Pulmonary artery endothelial cell (primary cell): ENCODE measurements at places on chromosomes 6 and 20.

GRCh38 chr20:4605166-4605565, 116.5 kb upstream of the PRND start:
- no peak for DNase-seq

DNA sequence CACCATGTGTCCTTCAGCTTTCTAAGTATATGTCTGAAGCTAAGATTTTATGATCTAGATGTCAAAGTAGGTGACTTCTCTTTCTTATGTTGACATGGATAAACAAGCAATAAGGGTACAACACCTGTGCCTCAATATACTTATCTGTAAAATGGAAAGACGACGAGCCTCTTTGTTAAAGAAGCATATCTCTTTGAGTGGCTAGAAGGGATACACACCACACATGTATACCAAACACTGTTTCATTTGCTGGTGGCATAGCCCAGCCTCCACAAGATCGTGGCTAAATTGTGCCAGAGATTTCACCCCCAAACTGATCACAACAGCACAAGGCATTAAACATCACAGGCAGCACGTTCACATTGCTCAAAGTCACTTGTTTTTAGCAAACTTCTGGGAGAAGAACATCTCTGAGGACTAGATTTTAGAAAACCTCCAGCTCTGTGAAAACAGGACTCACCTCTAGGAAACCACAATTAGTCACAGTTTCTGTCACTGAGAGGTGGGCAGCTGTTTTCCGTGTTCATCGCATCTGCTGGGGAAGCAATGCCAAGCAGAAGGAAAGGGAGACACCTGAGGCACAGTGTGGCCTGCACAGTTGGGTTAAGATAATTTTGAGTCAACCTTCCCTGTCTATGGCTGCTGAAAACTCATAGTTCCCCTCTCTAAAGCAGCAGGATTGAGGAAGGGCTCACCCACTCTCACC, 263.0 kb upstream of the PLCB4 start:
- DNase-seq, result no peak

DNA sequence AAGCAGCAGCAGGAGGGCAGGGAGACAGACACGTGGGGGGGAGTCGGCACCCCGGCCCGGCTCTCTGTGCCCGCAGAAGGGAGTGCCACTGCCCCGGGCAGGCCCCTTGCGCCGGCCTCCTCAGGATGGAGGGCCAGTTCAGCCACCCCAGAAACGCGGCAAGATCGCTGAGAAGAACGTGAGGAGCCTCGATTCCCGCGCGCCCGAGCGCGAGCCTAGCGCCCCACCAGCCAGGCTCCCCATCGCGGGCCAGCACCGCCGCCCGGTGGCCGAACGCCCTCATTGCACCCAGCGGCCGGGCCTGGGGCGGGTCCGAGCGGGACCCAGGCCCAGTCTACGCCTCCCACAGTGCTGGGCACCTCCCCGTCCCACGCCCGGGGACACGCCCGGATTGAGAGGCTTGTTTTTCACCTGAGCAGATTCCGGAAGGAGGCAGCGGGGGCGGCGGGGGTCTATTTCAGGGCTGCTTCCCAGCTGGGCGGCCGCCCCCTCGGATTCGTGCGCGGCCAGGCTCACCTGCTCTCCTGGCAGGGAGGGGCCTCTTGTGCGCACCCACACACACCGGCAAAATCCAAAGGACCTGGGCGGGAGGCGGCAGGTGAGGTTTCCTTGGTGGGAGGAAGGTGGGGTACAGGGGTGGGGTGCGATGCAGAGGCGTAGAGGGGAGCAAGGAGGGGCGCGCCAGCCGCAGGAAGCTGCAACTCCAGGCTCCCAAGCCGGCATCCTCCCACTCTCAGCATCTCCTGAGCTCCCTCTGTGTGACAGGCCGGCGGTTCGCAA, 9.0 kb upstream of the GRM4 start:
- DNase-seq, result no peak

- DNase-seq, result no peak
These were observed 164.1 kb upstream of the SYNDIG1 start for GRCh38 chr20:24305371-24305770.

- DNase-seq, result no peak
These were observed 21.9 kb downstream of the NEDD9 start for GRCh38 chr6:11210386-11211138.

DNA sequence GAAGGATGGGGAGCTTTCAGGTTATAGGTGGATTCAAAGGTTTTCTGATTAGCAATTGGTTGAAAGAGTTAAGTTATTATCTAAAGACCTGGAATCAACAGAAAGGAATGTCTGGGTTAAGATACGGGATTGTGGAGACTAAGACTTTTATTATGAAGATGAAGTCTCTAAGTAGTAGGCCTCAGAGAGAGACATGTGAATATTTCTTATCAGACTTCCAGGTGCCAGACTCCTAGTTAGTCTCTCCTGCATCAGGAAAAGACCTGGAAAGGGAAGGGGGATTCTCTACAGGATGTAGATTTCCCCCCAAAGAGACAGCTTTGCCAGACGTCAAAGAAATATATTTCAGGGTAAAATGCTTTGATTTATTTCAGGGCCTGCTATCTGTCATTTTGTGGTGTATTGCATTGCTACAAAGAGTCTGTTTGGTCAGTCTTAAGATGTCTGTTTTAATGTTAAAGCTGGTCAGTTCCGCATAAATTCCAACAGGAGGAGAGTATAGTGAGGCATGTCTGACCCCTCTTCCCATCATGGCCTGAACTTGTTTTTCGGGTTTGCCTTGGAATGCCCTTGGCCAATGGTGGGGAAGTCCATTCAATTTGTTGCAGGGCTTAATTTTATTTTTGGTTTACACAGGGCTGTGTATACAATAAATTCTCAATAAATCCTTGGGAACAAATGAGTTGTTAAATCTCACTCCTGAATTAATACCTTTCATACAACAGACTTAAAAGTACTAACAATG, 103.4 kb upstream of the RALGAPA2 start:
- no peak for DNase-seq

- DNase-seq, result no peak
These were observed 57.4 kb downstream of the LYRM2 start for GRCh38 chr6:89580997-89581666.

- DNase-seq, result no peak
These were observed 816.5 kb upstream of the GJE1 start for GRCh38 chr6:141316236-141316635.

GRCh38 chr6:31035862-31036497, 25.7 kb downstream of the MUC22 start:
- no peak for DNase-seq
